Inflammatory macrophage (primary cell): ENCODE measurements at places on chromosomes 7 and 10.

DNA sequence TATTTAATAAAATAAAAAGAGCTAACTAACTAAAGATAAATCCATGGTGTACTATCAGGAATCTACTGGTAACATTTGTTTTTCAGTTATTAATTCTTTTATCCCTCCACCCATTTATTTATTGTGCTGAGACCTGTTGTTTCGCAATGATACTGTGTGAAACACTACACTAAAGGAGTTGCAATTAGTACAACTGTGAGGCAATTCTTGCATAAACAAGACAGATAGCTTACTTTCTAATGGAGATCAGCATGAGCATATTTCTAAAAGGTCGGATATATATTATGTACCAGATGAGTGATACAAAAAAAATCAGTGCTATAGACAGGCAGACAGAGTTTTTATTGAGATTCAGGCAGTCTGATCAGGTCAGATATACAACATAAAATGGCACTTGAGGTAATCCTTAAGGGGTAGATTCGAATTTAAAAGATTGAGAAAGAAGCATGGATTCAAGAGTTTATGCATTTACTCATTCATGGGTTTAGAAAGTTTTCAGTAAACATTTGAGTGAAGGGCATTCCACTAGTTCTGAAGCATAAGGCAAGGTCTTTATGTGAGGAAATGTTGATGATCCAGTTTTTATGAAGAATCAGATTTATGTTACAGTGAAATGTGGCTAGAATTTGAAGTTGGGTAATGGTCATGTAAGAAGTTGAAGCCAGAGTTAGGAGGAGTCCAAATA is 147.6 kb downstream of the POLR1F start:
- DNase-seq, result no peak

DNA sequence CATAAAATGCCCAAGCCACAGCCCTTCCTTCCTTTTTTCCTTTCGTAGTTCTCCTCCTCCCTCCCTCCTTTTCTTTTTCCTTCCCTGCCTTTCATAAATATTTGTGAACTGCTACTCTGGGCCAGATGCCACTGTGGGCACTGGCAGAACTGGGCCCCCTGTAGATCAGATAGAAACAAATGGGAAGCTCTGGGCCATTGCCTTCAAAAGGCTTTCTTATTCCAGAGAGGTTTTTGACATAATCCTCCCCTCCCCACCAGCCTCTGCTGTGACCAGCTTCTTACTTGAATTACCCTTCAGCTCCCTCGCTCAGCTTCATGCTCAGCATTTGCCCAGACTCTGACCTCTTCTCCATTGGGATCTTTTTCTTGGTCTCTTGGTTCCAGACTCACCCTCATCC is 886.8 kb downstream of the LRMDA start:
- no peak for DNase-seq

GRCh38 chr7:92925876-92926696 is 89.7 kb upstream of the CDK6 start:
- DNase-seq, result no peak

GRCh38 chr10:80500572-80501380 is 36.9 kb upstream of the SH2D4B start:
- DNase-seq, result peak; percentile 64

GRCh38 chr10:91022390-91022789 is 101.5 kb upstream of the ANKRD1 start:
- no peak for DNase-seq

DNA sequence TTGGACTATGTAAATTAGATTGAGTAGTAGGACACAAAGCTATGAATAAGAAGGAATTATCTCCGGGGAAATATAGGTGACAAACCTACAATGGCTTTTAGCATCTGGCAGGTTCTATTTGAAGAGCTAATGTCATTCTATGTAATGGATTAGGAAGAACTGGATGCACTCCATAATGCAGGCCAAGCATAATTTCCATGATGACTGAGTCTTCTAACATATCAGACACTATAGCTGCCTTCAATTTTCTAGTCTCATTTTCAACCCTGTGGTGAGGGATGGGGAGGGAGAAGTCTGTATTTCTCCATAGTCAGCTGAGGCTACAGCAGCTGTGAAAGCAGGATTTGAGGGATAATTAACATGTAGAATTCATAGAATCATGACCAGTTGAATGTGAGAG is 390.4 kb upstream of the LRRTM3 start:
- DNase-seq, result no peak

- no peak for DNase-seq
Observed at GRCh38 chr10:113022265-113022664, 72.2 kb downstream of the TCF7L2 start.

DNA sequence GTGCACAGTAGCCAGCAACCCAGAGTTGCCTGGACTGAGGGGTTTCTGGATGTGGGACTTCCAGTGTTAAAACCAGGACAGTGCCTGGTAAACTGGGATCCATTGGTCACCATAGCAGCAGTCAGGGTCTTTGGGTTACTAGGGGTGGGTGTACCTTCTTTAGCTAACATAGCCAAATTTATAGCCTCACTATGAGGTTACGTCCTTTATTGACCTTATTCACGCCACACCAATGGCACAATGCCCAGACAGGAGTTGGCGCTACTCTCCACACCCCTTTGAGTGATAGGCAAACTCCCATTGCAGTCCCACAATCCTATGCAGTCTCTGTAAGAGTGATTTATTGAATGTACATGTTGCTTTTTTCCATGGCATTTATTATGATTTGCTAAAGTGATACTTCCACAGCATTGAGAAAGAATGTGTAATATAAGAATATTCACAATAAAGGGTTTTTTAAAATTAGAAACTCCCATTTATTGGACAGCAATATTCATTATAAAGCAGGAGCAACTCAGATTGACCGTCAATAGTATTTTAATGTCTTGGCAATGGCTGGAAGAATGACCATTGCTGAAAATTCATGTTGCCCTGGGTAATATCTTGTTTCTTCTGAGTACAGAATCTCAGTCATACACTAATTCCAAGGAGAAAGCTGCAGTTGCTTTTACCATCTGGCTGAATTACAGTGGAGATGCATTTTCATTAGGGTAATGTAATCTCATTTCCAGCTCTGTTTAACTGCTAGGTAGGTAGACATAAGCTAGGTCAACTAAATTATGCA is 26.1 kb downstream of the IFIT5 start:
- DNase-seq, result no peak
